Activated CD8-positive, alpha-beta memory T cell treated with anti-CD3 and anti-CD28 coated beads for 4 hours (primary cell): ENCODE measurements at places on chromosomes 3 and 15.

- DNase-seq = no peak
Observed at GRCh38 chr15:69735121-69735520, 282.5 kb downstream of the RPLP1 start.

GRCh38 chr15:99511531-99511865 is 54.3 kb upstream of the MEF2A start:
- no peak for DNase-seq

- no peak for DNase-seq
Observed at GRCh38 chr3:196757876-196758739, 18.5 kb downstream of the PAK2 start.

- no peak for DNase-seq
Observed at GRCh38 chr15:83653288-83653638, 660 bp upstream of the ADAMTSL3 start.

GRCh38 chr3:10944866-10945265 is 47.7 kb upstream of the SLC6A1 start:
- no peak for DNase-seq

DNA sequence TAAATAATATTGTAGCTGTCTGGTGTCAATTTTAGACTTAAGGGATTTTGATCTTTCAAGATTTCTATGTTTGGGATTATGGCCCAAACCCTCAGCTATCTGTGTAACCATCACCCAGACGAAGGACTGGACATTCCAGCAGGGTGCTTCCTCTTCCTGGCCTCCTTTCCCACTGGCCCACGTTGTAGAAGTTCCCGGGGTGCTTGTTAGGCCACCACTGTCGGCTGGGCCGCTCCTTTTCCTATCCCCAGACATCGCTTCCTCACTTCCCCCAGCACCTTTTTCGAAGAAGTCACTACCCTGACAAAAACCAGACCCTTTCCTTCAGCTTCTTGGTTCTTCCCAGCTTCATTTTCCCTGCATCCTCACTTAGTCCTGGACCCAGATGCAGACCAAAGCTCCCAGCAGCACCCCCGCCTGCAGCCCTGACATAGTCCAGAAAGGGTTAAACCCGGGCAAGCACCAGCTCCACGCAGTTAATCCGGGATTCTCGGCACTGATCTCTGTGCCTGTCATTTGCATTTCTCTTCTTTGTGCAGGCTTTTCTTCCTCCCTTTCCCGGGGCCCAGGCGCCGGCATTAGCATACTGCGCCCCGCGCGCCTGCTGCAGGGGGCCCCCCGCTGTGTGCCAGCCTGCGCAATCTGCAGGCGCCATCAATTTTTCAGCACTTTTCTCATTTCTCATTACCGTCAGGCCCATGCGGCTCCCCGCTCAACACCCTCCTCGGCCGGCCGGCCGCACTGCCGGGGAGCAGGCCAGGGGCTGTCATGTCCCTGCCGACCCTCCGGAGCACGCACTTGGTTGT is 90.6 kb downstream of the ZNF621 start:
- no peak for DNase-seq

DNA sequence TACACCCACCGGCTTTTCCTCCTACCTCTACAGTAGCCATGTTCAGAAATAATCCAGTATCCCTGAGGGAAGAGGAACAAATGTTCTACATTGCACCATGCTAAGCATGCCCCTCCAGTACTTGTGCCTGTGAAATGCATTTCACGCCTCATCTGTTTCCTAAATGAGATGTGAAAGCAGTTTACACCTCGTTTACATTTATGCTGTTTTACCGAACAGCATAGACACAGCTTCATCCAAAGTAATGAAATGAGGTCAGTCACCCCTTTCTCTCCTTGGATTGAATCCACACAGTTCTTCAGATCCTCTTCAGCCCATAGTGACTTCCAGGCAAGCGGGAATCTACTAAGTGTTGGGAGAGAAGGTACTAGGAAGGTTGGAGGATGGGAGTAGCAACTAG is 514.3 kb downstream of the PDCD6IP start:
- no peak for DNase-seq

DNA sequence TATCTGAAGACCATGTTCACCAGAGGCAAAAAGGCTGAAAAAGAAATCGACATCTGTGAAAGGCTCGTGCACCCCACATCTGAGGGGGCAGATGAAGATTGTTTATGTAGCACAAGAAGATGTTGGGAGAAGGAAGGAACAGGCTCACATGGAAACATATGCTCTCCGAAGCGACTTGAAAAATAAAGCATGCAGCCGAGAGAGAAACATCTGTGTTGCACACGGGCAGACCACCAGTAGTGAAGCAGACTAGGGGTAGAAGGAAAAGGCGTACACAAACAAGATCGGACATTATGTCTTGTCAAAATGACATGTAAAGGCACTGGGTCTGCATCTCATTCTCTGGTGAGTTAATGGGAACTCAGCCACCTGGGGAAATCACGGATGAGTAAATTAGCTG is 356.5 kb downstream of the ZIC4 start:
- DNase-seq = no peak

- DNase-seq = no peak
Observed at GRCh38 chr3:155233213-155233612, 60.3 kb downstream of the STRIT1 start.

DNA sequence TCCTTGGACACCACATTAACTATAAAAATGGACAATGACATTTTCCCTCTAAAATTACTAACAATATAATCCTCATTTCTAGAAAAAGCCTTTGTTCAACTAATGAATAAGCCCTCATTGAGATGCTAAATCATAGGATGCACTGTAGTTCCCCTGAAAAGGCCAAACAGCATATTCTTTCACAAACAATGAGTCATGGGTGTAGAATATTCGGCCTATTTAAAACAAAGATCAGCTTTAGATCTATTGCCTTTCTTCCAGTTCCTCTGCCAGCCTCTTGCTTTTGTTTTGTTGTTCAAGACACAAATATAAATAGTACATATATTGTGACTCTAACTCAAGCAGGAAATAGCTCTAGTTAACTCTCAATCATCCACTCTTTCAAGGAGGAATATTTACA is 82.5 kb downstream of the ADAM10 start:
- no peak for DNase-seq

DNA sequence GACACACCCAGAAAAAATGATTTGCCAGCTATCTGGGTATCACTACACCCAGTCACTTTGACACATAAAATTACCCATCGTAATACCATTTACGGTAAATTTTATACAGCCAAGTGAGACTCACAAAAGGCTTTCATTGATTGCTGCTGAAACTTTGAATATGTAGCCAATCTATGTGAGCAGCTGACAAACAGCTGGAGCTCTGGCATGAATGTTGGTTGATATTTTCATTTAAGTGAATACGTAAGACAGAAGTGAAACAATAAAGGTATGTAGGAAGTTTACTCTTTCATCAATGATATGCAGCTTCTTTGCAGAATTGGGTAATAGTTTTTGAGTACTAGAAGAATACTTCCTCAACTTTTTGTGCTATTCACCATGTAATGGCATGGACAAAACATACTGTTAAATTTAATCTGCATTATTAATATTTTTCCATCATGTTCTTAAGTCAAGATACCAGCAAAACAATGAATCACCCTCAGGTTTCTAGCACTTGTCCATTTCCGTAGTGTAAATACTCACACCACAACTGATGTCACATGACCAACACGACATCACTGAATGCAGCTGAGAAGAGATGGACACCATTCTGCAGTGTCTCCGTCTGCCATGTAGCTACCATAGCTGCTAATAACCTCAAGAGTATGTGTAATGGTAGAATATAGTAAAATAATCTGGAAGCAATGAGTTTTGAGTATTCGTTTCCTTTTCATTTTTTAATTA is 205.9 kb upstream of the HES1 start:
- DNase-seq = no peak

DNA sequence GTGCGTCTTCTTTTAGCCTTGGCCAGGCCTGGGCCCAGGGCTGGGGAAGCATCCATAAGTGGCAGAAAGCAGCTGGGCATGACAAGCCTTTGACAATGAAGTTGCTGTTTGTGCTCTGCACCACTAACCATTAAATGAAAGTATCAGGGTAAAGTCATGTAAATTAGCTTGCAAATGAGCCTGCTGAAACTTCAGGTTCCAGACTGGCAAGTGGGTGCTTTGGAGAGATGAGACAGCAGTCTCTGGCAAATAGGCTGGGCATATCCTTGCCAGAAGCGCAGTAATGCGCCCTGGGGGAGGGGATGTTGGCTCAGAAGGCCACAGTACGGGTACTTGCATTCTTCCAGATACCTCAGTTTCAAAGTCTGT is 40.7 kb downstream of the RAB6B start:
- no peak for DNase-seq

GRCh38 chr3:134609821-134610431 is 40.9 kb downstream of the KY start:
- DNase-seq = no peak

GRCh38 chr3:38655708-38656300 is 6.3 kb upstream of the SCN5A start:
- no peak for DNase-seq

- no peak for DNase-seq
Observed at GRCh38 chr3:183185696-183186095, 23.2 kb upstream of the LAMP3 start.

GRCh38 chr3:154120961-154121700 is at the start of gene ARHGEF26:
TSS of gene ARHGEF26 (plus strand) at chr3:154121390. CDS start at chr3:154121993, 603 bp downstream.
- peak; percentile 42 for DNase-seq

DNA sequence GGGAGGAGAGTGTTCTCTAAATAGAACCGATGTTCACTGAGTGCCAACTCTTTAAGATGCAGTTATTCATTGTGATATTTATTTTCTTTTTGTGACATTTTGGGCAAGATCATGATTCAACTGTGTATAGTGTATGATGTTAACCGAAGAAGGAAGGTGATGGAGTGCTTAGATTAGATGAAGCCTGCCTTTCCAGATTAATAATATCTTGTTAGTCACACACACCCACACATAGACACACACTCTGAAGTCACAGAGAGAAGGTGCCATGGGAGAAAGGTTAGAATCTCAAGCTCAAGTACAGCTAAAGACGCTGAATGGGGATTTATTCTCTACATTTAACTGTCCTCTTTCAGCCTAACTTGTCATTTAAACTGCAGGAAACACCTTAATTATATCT is 77.0 kb downstream of the SLC9A9 start:
- DNase-seq = no peak

DNA sequence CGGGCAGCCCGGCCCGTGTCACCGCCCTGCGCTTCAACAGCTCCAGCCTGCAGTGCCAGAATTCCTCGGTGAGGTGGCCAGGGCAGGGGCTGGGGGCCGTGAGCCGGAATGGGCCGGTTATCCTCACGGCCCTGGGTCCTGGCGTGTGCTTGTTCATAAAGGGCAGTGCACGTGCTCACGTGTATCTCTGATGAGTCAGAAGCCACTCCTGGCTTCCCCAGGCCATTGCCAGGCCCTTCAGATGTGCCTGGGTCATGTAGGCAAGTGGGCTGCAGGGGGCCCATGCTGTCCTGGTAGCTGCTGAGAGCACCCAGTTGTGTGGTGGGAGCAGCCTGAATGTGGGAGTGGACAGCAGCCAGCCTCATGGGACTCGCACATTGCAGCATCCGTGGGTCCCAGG is 29.2 kb downstream of the PLXNA1 start:
- DNase-seq = no peak

GRCh38 chr3:183427876-183428446 is 458 bp downstream of the MCF2L2 start:
- DNase-seq = no peak

GRCh38 chr15:49064281-49064653 is 18.0 kb upstream of the SECISBP2L start:
- DNase-seq = no peak

DNA sequence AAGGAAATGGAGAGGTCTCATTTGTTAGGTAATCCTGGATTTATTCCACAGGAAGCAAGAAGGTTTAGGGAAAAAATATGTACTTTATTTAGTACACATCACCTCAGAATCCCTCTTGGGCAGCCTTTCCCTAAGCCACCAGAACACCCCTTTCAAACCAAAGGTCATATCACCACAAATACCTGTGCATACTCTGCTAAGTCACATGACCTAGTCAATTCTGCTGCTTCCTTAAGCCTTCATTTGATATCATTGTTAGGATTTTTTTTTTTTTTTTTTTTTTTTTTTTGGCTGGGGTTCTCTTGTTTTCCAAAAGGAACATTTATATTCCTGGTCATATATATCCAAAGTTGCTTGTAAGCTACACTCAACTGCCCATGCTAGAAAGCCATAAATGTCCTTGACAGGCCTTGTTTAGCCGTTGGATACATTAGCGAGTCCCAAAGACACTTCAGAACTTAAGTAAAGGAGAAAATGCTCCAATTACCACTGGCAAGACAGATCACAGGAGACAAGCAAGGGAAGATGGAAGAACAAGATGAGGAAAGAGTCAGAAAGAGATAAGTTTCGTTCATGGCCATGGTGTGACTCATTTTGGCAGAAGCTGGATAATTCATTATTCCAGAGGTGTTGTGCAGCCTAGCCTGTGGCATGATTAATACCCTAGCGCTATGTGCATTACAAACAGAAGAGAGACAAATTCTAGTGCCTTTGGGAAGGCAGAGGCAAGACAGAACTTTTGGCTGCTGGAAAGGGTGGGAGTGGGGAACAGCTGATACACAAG is 155.6 kb upstream of the SLC2A2 start:
- no peak for DNase-seq

DNA sequence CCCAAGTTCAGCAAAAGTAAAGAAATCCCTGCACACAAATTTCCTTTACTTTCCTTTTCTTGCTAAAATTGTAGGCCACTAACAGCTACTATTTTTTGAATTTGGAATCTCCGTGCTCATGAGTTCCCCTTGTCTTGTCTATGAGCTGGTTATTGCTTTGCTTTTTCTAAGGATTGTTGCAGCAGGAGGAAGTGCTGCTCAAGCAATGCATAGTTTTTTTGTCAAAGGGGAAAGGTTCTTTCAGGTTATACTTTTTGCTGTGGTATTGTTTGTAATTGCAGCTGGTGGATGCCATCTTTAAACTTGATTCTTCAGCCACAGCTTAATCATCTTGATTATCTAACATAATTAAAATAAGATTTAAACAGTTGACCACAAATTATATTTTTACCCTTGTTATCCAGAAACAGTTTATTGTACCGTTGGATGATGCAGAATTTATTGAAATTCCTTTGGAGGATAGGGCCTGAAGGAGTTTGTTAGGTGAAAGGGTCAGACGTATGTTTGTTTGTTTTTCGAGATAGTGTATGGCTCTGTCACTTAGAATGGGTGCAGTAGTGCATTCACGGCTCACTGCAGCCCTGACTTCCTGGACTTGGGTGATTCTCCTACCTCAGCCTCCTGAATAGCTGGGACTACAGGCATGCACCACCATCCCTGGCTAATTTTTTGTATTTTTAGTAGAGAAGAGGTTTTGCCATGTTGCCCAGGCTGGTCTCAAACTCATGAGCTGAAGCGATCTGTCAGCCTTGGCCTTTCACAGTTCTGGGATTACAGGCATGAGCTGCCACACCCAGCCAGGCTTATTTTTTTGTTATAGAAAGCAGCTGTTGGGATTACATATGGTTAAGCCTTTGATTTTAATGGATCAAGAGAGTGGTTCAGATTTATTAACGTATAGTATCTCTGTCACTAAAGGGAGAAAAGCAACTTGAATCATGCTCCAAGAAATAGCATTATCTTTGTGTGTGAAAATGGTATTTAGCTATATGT is 11.7 kb downstream of the MGA start:
- DNase-seq = no peak

DNA sequence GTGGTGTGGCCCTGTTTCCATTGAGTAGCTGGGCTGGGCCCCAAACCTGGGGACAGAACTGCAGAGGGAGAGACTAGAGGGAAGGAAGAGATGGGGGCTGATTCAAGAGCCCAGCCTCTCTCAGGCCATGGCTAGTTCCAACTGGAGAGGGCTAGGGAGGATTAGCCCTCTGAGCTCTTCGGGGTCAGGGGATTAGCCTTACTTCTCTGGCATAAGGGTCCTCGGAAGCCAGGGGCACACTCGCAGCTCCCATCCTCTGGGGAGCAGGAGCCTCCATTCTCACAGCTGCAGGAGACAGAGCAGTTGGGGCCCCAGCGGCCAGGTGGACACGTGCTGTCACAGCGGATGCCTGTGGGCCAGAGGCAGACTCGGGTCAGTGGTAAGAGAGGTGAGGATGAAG is 53.3 kb downstream of the RAB11A start:
- no peak for DNase-seq
